ENCODE measurements at places on chromosomes 6 and 20. TPM values are rescaled to one million over a fixed set of nuclear protein-coding genes. Genes with fewer than 3 reads are reported as not detected.

ADAM33 gene
- 30.8 TPM for total RNA-seq

CAGE1 gene
- total RNA-seq = not detected

COX4I2 gene
- total RNA-seq = 16.2 TPM

CPXM1 gene
- 26.1 TPM for total RNA-seq

SMOC2 gene
- 26.6 TPM for total RNA-seq

ZSCAN16 gene
- total RNA-seq = 3.7 TPM

ITPR3 gene
- 4.7 TPM for total RNA-seq

FOXQ1 gene
- total RNA-seq = not detected

MARCKS gene
- total RNA-seq = 146 TPM

CD109 gene
- total RNA-seq = 19.3 TPM

RIPOR3 gene
- total RNA-seq = 2.6 TPM

TBXT gene
- not detected for total RNA-seq

ARFGAP1 gene
- total RNA-seq = 31.8 TPM

TREML1 gene
- total RNA-seq = not detected

MMS22L gene
- 11.5 TPM for total RNA-seq

RSPH9 gene
- total RNA-seq = 0.52 TPM

NEURL2 gene
- total RNA-seq = 13.0 TPM

MUC21 gene
- total RNA-seq = not detected

FAM184A gene
- 10.4 TPM for total RNA-seq

TNFRSF6B gene
- total RNA-seq = not detected

FUT9 gene
- total RNA-seq = under 0.01 TPM

OLIG3 gene
- total RNA-seq = not detected

DLL1 gene
- total RNA-seq = 13.6 TPM

LY86 gene
- 6.8 TPM for total RNA-seq

C6orf15 gene
- total RNA-seq = not detected

HLA-DMB gene
- total RNA-seq = 6.3 TPM

EYA4 gene
- 40.2 TPM for total RNA-seq

C4A gene
- total RNA-seq = 14.1 TPM

MTFR2 gene
- total RNA-seq = 0.52 TPM

SLC17A2 gene
- not detected for total RNA-seq

PGC gene
- total RNA-seq = 0.52 TPM

MDFI gene
- 37.1 TPM for total RNA-seq

FHL5 gene
- 2.1 TPM for total RNA-seq

RALGAPB gene
- total RNA-seq = 23.0 TPM

VSTM2L gene
- not detected for total RNA-seq

MCUR1 gene
- 4.7 TPM for total RNA-seq

MAP3K5 gene
- 6.8 TPM for total RNA-seq

MAP7 gene
- total RNA-seq = under 0.01 TPM

C2 gene
- 8.4 TPM for total RNA-seq

NKAIN4 gene
- 13.6 TPM for total RNA-seq

LCA5 gene
- total RNA-seq = 4.7 TPM

All from skeletal muscle tissue (tissue), 5 donors.